ENCODE measurements at places on chromosomes 2 and 18. TPM values are rescaled to one million over a fixed set of nuclear protein-coding genes. Genes with fewer than 3 reads are reported as not detected.

The LOXHD1 gene
- total RNA-seq: not detected

The POTEI gene
- not detected for total RNA-seq

The TUBB6 gene
- total RNA-seq: 1,134 TPM

The IL36G gene
- not detected for total RNA-seq

The FAM237A gene
- not detected for total RNA-seq

The TEKT4 gene
- total RNA-seq: not detected
